ENCODE measurements at places on chromosomes 7 and 10.
A peak's percentile ranks its signal among the peaks of the same experiment; 100 is the strongest.

DNA sequence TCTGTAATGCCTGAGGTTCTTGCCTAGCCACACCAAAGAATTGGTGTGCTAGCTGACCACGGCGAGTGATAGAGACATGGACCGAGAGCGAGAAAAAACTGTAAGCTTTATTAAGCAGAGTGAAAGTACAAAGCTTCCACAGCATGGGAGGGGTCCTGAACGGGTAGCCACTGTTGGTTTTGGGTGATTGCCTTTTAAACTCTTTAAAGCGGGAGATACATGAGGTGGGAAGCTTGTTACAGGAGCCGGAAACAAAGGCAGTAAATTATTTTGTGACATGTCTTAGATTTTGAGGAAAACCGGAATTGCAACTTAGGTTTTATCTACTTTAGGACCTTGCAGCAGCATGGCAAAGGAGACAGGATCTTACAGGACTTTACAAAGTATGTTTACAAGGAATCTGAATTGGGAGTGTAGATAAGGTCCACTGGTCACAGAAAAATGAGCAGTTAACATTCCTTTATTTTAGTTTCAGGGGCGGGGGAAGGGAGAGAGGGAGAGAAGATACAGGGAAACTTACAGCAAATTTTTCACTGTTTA lies 252.7 kb upstream of the MBL2 start:
- no peaks in the 10 kb centered on the region for H3K36me3 ChIP-seq
- no peaks in the 10 kb centered on the region for H3K27me3 ChIP-seq
- peak overlapping the region; percentile 29 for H3K4me3 ChIP-seq
- ATAC-seq: no peak
- no peak overlapping the region for H3K27ac ChIP-seq

- ATAC-seq: no peak
- H3K4me1 ChIP-seq: no peaks in the 10 kb centered on the region
Measured at GRCh38 chr10:90484518-90484917, 373.3 kb downstream of the HTR7 start.

DNA sequence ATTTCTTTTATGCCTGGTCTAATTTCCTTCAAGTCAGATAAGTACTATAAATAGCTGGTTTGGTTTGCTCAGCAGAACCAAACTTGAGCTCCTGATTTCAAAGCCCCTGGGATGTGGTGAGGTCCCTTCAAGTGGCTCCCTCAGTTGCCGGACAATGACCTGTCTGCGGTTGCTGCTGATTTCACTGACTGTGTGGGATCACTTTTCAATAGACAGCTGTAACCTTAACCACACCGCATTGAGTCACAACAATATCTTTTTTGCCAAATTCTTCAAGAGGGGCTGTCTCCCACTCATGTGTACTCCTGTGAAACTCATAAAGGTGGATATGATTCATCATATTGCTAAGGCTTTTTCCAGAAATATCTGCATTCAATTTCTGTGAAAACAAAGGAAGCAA lies 23.1 kb upstream of the ITGA8 start:
- no peaks in the 10 kb centered on the region for H3K27me3 ChIP-seq
- no peak overlapping the region for H3K27ac ChIP-seq
- H3K4me1 ChIP-seq: peaks cover 16% of the 10 kb centered on the region
- no peaks in the 10 kb centered on the region for H3K36me3 ChIP-seq

GRCh38 chr10:92567952-92568600 lies 5.8 kb downstream of the IDE start:
- no peak overlapping the region for H3K27ac ChIP-seq
- no peaks in the 10 kb centered on the region for H3K27me3 ChIP-seq
- H3K4me3 ChIP-seq: no peak overlapping the region
- ATAC-seq: no peak

DNA sequence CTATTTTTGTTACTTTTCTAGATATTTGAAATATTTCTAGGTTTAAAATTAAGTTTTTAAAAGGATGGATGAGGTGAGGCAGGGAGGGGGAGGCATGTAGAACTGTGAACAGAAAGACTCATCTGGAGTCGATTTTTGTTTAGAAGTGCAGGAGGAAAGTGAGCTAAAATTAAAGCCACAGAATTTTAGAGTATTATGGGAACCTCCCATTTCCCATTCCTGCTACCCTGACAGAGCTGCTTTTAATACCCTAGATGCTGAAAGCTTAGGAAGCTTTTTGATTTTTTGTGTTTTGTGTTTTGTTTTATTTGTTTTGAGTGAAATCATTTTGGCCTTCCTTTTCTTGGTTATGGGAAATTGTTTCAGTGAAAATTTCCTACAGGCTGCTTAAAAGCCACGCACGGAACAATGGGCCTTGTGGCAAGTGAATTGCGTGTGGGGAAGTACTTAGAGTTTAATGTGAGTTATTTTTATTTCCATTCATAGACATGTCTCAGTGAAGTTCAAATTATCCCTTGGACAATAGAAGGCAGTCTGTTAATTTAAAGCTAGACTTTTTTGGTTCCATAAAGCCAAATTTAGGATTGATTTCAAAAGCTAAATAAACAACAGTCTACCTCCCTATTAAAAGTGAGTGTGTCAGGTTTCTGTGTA lies 102.0 kb upstream of the HDAC9 start:
- no peak for ATAC-seq
- H3K4me3 ChIP-seq: no peak overlapping the region
- H3K27me3 ChIP-seq: no peaks in the 10 kb centered on the region
- H3K27ac ChIP-seq: no peak overlapping the region
- H3K4me1 ChIP-seq: peaks cover 40% of the 10 kb centered on the region
- no peaks in the 10 kb centered on the region for H3K36me3 ChIP-seq

DNA sequence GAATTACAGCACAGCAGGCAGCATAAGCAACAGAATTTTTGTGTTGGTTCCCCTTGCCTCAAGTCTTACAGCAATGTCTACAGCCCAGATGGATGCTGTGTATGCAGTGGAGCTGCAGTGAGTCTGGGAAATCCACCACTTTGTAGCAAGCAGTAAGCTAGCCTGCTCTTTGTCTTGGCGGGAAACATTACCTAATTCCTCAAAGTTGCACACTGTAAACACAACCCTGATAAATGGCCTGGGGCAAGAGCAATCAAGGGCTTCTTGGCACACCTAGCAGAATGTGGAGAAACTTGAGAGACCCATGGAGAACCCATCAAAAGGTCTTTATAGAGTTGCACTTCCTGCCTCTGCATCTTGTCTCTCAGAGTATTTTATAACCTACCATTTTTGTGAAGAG lies 102.0 kb upstream of the FOXP2 start:
- peaks cover 7% of the 10 kb centered on the region for H3K4me1 ChIP-seq
- H3K36me3 ChIP-seq: no peaks in the 10 kb centered on the region
- H3K4me3 ChIP-seq: no peak overlapping the region
- no peak for ATAC-seq
- H3K27ac ChIP-seq: no peak overlapping the region
- no peaks in the 10 kb centered on the region for H3K27me3 ChIP-seq

DNA sequence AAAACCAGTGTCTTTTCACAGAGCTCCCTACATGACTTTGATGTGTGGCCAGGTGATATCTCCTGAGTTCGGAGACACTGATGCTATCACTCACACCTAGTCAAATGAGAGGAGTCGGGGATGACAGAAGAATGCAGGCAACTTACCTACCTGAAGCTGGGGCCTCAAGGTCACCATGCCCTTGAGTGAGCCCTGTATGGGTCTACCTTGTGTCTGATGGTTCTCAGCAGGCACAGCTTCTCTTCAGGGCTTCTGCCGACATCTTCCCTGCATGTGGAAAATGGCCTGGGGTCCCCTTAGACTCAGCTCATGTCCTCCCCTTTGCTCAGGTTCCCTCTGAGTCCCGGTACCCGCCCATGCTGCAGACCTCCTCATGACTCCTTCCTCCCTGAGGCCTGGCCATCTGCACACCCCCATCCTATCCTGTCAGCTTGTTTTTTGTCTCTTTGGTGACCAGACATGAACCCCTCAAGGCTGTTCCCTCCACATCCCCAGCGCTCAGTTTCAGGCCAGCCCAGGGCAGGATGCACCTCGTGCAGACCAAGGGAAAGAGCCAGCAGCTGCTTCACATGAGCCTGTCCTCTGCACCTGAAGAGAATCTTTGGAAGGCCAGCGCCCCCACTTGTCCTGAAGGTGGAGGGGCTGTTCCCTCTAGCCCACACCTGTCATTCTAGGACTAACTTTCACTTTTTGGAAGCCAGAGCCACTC lies 74.6 kb upstream of the GDF10 start:
- no peak for ATAC-seq
- no peak overlapping the region for H3K27ac ChIP-seq
- H3K4me1 ChIP-seq: no peaks in the 10 kb centered on the region

GRCh38 chr10:78349165-78349516 lies 315.5 kb downstream of the RPS24 start:
- H3K27ac ChIP-seq: no peak overlapping the region
- no peak for ATAC-seq
- H3K27me3 ChIP-seq: no peaks in the 10 kb centered on the region

- H3K4me1 ChIP-seq: no peaks in the 10 kb centered on the region
- H3K27ac ChIP-seq: no peak within 1 kb of the TSS
- H3K36me3 ChIP-seq: no peaks in the 10 kb centered on the region
- no peaks in the 10 kb centered on the region for H3K27me3 ChIP-seq
- no peak within 1 kb of the TSS for H3K4me3 ChIP-seq
- no peak for ATAC-seq
Measured at GRCh38 chr7:130344271-130344866, at the start of gene CPA5. Gene CPA5, plus strand, starts transcription at chr7:130344816. Its CDS starts 1,670 bp downstream, at chr7:130346486.

- no peak overlapping the region for H3K4me3 ChIP-seq
- no peak overlapping the region for H3K27ac ChIP-seq
- H3K36me3 ChIP-seq: no peaks in the 10 kb centered on the region
- H3K27me3 ChIP-seq: no peaks in the 10 kb centered on the region
Measured at GRCh38 chr10:33697016-33697415, 362.5 kb upstream of the NRP1 start.

DNA sequence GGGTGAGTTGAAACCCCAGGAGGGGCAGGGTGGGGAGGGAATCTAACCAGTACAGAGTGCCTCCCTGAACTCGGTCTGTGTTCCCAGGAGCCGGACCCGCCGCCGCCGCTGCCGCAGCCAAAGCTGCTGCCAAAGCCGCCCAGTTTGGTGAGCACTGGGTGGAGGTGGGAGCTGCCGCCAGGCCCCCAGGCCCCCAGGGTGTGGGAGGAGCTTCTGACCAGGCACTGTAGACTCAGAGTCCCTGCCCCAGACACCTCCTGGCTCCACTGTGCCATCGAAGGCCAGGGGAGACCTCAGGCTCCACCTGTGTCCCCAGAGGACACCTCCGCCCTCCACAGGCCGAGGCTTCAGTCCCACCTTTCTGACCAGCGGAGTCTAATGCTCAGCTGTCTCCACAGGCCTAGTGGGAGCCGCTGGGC lies 20.4 kb upstream of the LIMK1 start:
- peaks cover 46% of the 10 kb centered on the region for H3K4me1 ChIP-seq
- H3K36me3 ChIP-seq: no peaks in the 10 kb centered on the region
- ATAC-seq: no peak
- H3K27ac ChIP-seq: peak overlapping the region; percentile 91
- no peak overlapping the region for H3K4me3 ChIP-seq
- H3K27me3 ChIP-seq: no peaks in the 10 kb centered on the region

DNA sequence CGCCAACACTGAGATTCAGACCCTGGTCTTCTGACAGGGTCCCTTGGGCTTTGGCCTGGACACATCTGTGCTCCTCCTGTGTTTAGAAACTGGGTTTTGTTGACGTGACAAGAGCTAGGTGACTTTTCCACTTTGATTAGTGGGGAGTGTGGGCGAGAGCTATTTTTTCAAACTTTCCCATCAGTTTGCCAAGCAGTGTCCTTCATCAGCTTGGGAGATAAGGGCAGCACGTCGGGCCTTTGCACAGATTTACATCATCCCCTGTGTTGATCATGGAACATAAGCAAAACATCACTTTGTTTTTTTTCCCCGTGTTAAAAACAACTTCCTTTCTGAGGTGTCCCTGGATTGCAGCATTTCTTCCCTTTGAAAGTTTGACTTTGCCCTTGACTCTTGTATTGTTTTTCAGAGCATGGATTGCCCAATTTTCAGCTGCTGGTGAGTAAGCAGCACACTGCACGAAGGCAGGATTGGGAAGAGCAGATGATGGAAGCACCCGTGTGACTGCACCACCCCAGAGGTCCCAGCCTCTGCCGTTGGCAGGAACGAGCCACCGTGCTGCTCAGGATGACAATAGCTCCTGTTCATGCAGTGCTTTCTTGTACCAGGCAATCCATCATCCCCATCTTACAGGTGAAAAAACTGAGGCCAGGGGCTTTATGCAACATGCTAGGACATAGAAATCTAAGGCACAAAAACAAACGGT lies 6.4 kb upstream of the IGFBP1 start:
- no peaks in the 10 kb centered on the region for H3K4me1 ChIP-seq
- no peak overlapping the region for H3K4me3 ChIP-seq
- no peaks in the 10 kb centered on the region for H3K36me3 ChIP-seq

DNA sequence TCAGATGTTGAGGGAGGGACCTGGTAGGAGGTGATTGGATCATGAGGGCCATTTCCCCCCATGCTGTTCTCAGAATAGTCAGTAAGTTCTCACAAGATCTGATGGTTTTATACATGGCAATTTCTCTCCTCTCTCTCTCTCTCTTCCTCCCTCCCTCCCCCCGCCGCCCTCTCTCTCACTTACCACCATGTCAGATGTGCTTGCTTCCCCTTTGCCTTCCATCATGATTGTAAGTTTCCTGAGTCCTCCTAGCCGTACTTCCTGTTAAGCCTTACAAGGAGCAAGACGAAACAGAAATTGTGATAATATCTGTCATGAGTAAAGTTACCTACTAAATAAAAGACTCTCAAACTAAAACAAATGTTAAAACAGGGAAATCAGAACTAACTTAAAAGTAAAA lies 19.9 kb upstream of the GPR141 start:
- no peaks in the 10 kb centered on the region for H3K4me1 ChIP-seq
- no peak overlapping the region for H3K27ac ChIP-seq
- H3K27me3 ChIP-seq: no peaks in the 10 kb centered on the region
- ATAC-seq: no peak
- no peaks in the 10 kb centered on the region for H3K36me3 ChIP-seq

DNA sequence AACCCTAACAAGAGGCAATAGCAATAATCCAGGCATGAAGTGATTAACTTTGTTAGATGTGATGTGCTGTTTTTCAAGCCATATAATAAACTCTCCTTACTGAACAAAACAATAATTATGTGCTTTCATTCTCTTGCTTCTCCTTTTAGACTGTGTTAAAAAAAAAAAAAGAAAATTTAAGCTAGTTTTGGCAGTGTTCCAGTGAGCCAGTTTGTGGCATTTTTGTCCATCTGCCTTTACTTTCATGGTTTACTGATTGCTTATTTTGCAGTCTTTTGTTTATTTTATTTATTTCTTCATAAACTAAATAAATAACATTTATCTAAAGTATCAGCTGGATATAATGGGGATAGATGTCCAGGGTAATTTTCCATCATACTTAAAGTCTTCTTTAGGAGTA lies 625.3 kb downstream of the CNTNAP2 start:
- no peak for ATAC-seq
- H3K27ac ChIP-seq: no peak overlapping the region
- no peaks in the 10 kb centered on the region for H3K27me3 ChIP-seq
- no peaks in the 10 kb centered on the region for H3K4me1 ChIP-seq

DNA sequence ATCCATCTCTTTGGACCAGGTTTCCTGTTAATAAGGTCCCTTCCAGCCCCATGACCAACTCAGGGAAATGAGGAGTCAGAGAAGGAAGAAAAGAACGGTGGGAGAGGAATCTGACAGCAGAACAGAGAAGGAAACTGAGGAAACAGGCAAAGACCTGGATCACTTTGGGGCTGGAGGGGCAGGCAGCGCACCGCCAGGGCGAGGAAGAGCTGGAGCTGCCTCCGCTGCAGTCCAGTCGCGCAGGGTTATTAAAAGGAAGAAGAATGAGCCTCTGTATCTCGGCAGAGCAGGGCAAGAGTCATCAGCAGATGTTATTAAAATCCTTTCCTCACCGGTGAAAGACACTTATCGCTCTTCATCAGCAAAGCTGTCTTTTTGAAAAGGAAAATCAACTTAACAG lies 37.7 kb upstream of the R3HCC1L start:
- H3K4me3 ChIP-seq: no peak overlapping the region
- H3K27ac ChIP-seq: no peak overlapping the region
- H3K27me3 ChIP-seq: peaks cover 18% of the 10 kb centered on the region
- H3K4me1 ChIP-seq: no peaks in the 10 kb centered on the region
- H3K36me3 ChIP-seq: no peaks in the 10 kb centered on the region

Measured in gastroesophageal sphincter (tissue), 4 donors.